Testis (tissue), 5 donors: ENCODE measurements at places on chromosomes 6 and 20.
A peak's percentile ranks its signal among the peaks of the same experiment; 100 is the strongest.

- H3K27me3 ChIP-seq = no peaks in the 10 kb centered on the region
- no peaks in the 10 kb centered on the region for H3K36me3 ChIP-seq
- H3K27ac ChIP-seq = no peak overlapping the region
- no peak overlapping the region for H3K4me3 ChIP-seq
- no peak for DNase-seq
Measured at GRCh38 chr6:82458147-82458546, 94.5 kb downstream of the TPBG start.

GRCh38 chr6:5199283-5199682, 61.5 kb downstream of the LYRM4 start:
- H3K4me3 ChIP-seq = no peak overlapping the region
- H3K27ac ChIP-seq = no peak overlapping the region
- H3K4me1 ChIP-seq = no peaks in the 10 kb centered on the region
- no peaks in the 10 kb centered on the region for H3K36me3 ChIP-seq
- no peaks in the 10 kb centered on the region for H3K27me3 ChIP-seq

- no peak overlapping the region for H3K4me3 ChIP-seq
- no peak overlapping the region for H3K27ac ChIP-seq
- H3K4me1 ChIP-seq = no peaks in the 10 kb centered on the region
Measured at GRCh38 chr6:28433119-28433518, 10.2 kb downstream of the ZSCAN23 start.

DNA sequence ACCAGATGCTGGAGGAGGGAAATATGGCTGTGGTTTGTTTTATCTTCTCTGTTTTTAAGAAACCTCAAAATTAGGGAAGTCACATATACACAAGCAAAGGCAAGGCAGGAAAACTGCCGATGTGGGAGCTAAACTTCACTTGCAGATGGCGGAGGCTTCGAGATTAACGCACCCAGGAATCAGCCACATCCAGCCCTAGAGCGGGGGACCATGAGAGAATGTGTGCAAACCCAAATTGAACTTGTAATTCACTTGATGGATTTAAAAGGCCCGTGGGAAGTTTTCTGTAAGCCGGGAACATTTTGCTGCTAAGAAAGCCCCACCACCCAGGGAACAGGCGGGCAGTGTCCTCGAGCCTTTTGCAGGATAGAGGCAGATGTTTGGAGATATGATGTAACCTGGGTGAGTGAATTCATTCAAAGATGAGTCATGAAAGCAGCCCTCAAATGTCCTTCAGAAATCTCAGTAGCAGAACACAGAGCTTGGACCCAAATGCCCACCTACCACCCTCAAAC, 39.9 kb downstream of the PREX1 start:
- H3K36me3 ChIP-seq = no peaks in the 10 kb centered on the region
- no peak overlapping the region for H3K4me3 ChIP-seq
- H3K27me3 ChIP-seq = no peaks in the 10 kb centered on the region
- DNase-seq = no peak
- no peak overlapping the region for H3K27ac ChIP-seq
- peaks cover 3% of the 10 kb centered on the region for H3K4me1 ChIP-seq

DNA sequence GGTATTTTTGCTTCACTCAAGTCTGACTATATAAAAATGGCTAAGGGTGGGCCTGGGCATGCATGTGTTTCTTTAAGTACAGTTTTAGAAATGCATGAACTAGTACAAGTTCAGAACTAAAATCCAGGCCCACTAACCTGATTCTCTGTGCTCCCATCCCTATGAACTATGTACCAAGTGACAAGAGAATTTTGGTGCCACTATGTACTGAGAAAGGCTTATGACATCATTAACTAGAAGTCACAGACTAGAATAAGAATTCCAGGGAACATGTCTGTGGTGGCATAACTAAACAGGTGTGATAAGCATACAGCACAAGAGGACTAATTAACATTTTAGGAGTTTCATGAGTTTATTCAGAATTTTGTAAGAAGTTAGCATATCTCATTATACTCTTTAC, 16.1 kb downstream of the TENT5A start:
- DNase-seq = no peak
- H3K27me3 ChIP-seq = no peaks in the 10 kb centered on the region
- no peaks in the 10 kb centered on the region for H3K36me3 ChIP-seq
- H3K4me3 ChIP-seq = no peak overlapping the region

- no peaks in the 10 kb centered on the region for H3K36me3 ChIP-seq
- H3K4me3 ChIP-seq = no peak overlapping the region
- H3K4me1 ChIP-seq = no peaks in the 10 kb centered on the region
- DNase-seq = no peak
Measured at GRCh38 chr6:4511641-4512020, 264.6 kb upstream of the CDYL start.

GRCh38 chr6:14723535-14724086, 522.3 kb upstream of the JARID2 start:
- DNase-seq = no peak
- no peaks in the 10 kb centered on the region for H3K27me3 ChIP-seq
- no peak overlapping the region for H3K27ac ChIP-seq
- no peak overlapping the region for H3K4me3 ChIP-seq
- no peaks in the 10 kb centered on the region for H3K36me3 ChIP-seq

DNA sequence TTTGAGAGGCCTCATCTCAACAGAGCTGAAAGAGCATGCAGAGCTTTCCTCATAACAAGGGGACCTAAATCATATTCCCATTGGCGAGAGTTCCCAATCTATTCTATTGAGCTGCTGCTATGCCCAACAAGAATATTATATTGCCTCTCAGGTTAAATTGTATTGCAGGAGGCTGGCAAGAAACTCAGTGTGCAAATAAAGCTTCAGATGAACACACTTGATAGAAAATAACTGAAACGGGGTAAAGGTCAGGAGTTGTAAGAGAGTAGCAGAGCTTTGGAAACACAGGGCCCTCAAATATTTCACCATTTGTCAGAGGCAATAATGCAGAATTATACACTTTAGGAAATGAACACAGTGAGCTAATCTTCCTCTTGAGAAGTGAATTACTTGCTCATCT, 364.3 kb upstream of the SPTLC3 start:
- DNase-seq = no peak
- H3K27me3 ChIP-seq = no peaks in the 10 kb centered on the region
- H3K4me1 ChIP-seq = no peaks in the 10 kb centered on the region
- no peak overlapping the region for H3K4me3 ChIP-seq
- no peak overlapping the region for H3K27ac ChIP-seq

DNA sequence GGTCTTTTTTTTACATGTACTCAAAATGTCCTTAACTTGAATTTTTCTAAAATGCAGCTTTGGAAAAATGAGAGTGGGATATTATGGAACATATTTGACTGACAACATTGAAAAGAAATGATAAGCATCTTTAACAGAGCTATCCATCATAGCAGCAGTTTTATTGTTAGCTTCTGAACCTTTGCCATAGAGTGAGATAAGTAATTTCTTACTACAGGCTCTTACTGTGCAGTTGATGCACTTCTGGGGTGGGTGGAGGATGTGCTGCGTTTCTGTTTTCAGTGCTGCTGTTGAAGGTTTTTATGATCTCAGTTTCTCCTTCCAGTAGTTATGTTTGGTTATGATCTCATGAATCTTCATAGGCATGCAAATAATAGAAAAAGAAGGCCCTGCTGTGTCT, 267.0 kb downstream of the TMEM242 start:
- no peak overlapping the region for H3K27ac ChIP-seq
- DNase-seq = no peak
- no peaks in the 10 kb centered on the region for H3K27me3 ChIP-seq
- H3K4me1 ChIP-seq = no peaks in the 10 kb centered on the region
- H3K4me3 ChIP-seq = no peak overlapping the region
- H3K36me3 ChIP-seq = no peaks in the 10 kb centered on the region

GRCh38 chr20:38336726-38337125, 9.6 kb upstream of the LBP start:
- no peaks in the 10 kb centered on the region for H3K27me3 ChIP-seq
- no peaks in the 10 kb centered on the region for H3K4me1 ChIP-seq
- no peak overlapping the region for H3K27ac ChIP-seq
- no peaks in the 10 kb centered on the region for H3K36me3 ChIP-seq

DNA sequence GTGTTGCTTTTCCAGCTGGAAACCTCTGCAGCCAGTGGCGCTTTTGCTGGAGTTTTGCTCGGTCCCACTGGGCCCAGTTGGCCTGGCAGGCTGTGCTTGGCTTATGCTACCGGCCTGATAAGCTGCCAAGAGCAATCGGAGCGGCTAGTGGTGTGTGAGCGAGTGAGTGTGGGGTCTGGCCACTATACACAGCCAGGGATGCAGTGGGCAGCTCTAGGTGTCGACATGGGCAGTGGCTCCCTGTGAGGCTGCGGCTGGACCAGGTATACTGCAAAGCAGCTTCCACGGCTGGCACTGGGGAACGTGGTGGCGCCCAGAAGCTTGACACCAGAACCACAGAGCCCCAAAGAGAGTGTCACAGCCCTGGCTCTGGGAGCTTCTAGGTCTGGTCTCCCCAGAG, 996.5 kb downstream of the GRIK2 start:
- no peaks in the 10 kb centered on the region for H3K27me3 ChIP-seq
- DNase-seq = no peak
- no peaks in the 10 kb centered on the region for H3K36me3 ChIP-seq
- H3K27ac ChIP-seq = no peak overlapping the region

GRCh38 chr20:18813483-18813882, at the start of gene SCP2D1:
Gene SCP2D1 (plus strand): TSS chr20:18813783. CDS start chr20:18813816, 33 bp downstream.
- H3K4me1 ChIP-seq = no peaks in the 10 kb centered on the region
- no peak within 1 kb of the TSS for H3K4me3 ChIP-seq
- no peak for DNase-seq
- no peak within 1 kb of the TSS for H3K27ac ChIP-seq
- H3K27me3 ChIP-seq = no peaks in the 10 kb centered on the region
- no peaks in the 10 kb centered on the region for H3K36me3 ChIP-seq

DNA sequence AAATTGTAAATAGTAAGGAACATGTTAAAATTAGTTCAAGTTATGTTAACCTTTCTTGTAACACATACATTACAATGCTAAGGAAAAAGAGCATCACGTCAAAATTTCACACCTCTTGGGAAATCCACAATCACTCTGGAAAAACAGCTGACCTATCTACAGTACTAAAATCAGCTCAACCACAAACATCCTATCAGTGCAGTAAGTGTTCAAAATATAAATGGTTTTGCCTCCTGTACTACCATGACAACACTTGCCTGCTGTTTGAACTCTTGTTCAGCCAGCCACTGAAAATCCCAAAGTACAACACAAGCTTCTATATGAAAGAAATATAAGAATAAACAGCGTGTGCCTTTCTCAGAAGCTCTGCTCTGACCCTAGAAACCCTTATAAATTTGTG, 83.5 kb upstream of the PLN start:
- no peak overlapping the region for H3K4me3 ChIP-seq
- no peak for DNase-seq
- H3K27ac ChIP-seq = no peak overlapping the region
- H3K27me3 ChIP-seq = no peaks in the 10 kb centered on the region
- no peaks in the 10 kb centered on the region for H3K36me3 ChIP-seq
- no peaks in the 10 kb centered on the region for H3K4me1 ChIP-seq

GRCh38 chr20:20237093-20237959, 130.6 kb upstream of the INSM1 start:
- no peaks in the 10 kb centered on the region for H3K27me3 ChIP-seq
- peak; percentile 52 for DNase-seq
- no peak overlapping the region for H3K27ac ChIP-seq
- H3K4me1 ChIP-seq = no peaks in the 10 kb centered on the region
- no peak overlapping the region for H3K4me3 ChIP-seq
- no peaks in the 10 kb centered on the region for H3K36me3 ChIP-seq

DNA sequence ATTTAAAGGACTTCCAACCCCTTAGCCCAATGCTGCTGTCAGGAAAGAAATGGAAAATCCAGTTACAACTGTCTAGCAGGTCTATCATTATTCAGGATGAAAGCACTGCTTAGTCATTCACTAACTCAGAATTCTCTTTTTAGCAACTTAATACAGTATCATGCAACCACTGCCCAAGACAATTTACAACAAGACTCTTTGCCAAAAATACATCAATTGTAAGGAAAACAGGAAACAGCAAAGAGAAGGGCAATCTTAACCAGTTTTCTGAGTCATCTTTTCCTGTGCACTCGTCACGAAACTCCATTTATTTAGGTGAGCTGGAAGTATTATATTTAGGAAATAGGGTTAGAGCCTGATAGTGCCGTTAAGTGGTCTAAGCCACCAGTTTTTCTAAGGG, 1197.7 kb upstream of the CITED2 start:
- H3K4me3 ChIP-seq = no peak overlapping the region
- H3K4me1 ChIP-seq = no peaks in the 10 kb centered on the region
- H3K27ac ChIP-seq = no peak overlapping the region
- no peaks in the 10 kb centered on the region for H3K36me3 ChIP-seq
- H3K27me3 ChIP-seq = no peaks in the 10 kb centered on the region
- DNase-seq = no peak

GRCh38 chr20:16064989-16065707, 508.1 kb downstream of the KIF16B start:
- H3K4me1 ChIP-seq = peaks cover 10% of the 10 kb centered on the region
- H3K36me3 ChIP-seq = no peaks in the 10 kb centered on the region
- no peak overlapping the region for H3K27ac ChIP-seq
- no peak overlapping the region for H3K4me3 ChIP-seq

GRCh38 chr6:111150577-111150976, 63.3 kb downstream of the SLC16A10 start:
- H3K4me3 ChIP-seq = no peak overlapping the region
- H3K36me3 ChIP-seq = no peaks in the 10 kb centered on the region
- H3K27me3 ChIP-seq = no peaks in the 10 kb centered on the region

GRCh38 chr6:100382767-100383195, 81.9 kb downstream of the SIM1 start:
- H3K4me3 ChIP-seq = no peak overlapping the region
- no peaks in the 10 kb centered on the region for H3K36me3 ChIP-seq

DNA sequence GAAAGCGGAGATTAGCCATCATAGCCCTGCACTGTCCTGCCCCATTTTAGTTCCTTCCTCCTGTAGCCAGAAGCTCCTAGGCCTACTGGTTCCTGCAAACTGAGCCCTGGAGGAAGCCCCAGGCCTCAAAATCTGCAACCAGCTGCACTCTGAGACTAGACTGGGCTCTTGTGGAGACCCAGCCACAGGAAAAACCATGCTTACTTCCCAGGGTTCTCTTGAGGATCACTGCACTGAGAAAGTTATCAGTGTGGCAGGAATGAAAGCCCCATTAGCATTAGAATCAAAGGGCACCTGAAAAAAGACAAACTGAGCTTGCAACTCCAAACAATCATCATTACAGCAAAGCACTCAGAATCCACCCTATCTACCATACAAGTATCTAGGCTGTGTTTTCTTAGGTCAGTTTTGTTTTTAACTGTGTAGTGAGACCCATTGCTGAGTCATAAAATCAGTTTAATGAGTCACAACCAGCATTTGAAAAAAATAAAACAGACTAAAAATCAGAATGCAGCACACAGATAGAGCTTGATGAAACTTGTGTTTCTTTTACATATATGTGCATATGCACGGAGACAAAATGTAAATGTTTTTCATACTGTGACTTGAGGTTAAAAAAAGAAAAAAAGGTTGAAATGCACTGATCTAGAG, 91.0 kb downstream of the UNC5CL start:
- no peak overlapping the region for H3K4me3 ChIP-seq
- no peaks in the 10 kb centered on the region for H3K27me3 ChIP-seq
- no peak for DNase-seq
- H3K27ac ChIP-seq = no peak overlapping the region

DNA sequence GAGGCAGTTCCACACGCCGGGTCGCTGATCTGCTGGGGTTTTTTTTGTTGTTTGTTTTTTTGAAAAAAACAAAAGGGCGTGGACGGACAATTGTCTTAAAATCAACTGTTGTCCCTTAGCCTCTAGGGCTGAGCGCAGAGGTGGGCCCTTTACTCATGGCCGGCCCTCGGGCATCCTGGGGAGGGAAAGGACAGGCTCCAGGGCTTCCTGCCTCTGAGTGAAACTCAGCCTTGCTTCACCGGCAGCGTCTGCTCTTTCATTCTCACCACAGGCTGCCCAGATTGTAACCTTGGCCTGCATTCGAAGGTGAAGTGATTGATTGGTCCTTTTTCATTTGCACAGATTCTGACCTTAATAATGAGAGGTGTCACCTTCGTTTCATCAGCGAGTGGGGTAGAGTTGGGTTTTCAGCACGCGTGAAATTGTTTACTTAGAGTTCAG, 797 bp downstream of the SMIM13 start:
- H3K4me3 ChIP-seq = peak overlapping the region; percentile 95
- no peaks in the 10 kb centered on the region for H3K27me3 ChIP-seq
- H3K36me3 ChIP-seq = no peaks in the 10 kb centered on the region
- H3K4me1 ChIP-seq = peaks cover 9% of the 10 kb centered on the region
